ENCODE measurements at places on chromosomes 3 and 15.
A peak's percentile ranks its signal among the peaks of the same experiment; 100 is the strongest.

DNA sequence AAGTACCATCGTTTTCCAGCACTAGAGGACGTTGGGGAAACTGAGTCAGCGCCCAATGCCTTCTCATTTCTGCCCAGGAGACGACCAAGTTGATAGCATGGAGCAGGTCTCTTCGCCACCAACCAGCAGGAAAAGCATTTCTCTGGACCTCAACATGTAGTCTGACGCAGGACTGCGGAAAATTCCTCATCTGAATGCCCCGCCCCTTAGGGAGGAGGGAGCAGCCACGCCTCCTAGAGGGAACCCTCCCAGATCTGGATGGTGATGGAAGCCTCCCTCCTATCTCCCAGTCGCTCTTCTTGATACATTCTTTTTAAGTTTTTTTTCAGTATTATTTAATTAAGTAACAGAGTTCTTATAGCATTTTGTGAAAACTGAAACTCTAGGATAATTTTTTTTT, 17.4 kb upstream of the MINDY4B start:
- DNase-seq, result no peak

GRCh38 chr3:115627180-115628074, 4.1 kb downstream of the GAP43 start:
- peak; percentile 36 for DNase-seq

- DNase-seq, result no peak
These were observed 123.3 kb upstream of the NANOGP8 start for GRCh38 chr15:35208353-35208752.

DNA sequence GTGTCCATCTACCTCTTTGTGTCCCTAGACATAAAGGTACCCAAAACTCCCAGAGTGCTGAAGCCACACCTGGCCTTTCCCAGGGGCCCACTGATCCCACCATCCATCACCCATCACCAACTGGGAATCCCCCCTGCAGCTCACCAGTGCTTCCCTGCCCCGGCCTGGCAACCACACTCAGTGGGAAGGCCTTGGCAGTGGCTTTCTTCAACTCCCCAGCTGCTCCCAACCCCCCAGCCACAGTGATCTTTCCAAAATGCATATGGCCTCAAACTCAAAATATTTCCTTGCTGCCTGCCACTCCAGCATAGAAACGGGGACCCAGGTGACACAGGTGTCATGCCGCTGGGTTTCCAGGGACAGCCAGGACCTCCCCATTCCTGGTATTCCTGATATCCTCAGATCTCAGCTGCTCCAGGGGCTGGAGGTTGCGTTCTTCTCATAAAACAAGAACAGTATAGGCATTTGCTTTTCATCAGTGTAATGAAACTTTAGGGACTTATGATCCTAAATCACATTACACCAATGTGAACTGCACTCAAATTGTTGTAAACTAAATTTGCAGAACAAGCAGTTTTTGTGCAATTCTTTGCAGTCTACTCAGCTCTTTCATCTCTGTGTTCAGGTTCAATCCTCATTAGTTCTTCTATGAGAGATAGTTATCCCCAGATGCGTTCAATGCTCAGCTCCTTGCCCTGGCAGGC, 1.3 kb downstream of the OCA2 start:
- no peak for DNase-seq

DNA sequence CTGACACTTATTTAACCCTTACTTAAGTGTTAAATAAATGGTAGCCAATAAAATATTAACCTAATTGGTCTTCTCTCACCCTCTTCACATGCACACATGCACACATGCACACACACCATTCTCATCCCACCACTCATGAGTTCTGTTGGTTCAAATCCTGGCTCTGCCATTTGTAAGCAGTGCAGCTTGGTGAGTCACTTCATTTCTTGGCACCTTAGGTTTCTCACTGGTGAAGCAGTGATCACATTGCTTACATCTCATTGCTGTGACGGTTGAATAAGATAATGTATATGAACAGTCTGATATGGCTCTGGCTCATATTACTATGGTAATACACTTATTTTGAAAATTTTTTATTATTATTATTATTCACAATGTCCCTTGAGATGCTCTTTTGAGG, 33.8 kb downstream of the RIOX2 start:
- DNase-seq, result no peak

GRCh38 chr15:86691091-86691663, 611.5 kb downstream of the AGBL1 start:
- no peak for DNase-seq

- no peak for DNase-seq
These were observed 26.5 kb upstream of the AQP9 start for GRCh38 chr15:58111718-58112104.

- DNase-seq, result no peak
These were observed 30.3 kb downstream of the SYNM start for GRCh38 chr15:99135194-99135593.

DNA sequence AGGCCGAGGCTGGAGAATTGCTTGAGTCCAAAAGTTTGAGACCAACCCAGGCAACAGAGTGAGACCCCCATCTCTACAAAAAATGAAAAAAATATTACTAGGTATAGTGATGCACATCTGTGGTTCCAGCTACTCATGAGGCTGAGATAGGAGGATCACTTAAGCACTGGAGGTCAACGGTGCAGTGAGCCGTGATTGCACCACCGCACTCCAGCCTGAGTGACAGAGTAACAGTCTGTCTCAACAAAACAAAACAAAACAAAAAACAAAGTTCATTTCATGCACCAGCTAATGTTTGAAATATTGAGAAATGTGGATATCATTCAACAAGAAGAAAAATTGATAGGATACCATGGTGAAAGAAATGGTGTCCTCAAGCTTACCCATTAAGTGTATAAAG, 450.5 kb upstream of the TPRG1 start:
- no peak for DNase-seq

GRCh38 chr15:83892498-83892897, 238.6 kb downstream of the ADAMTSL3 start:
- DNase-seq, result no peak

DNA sequence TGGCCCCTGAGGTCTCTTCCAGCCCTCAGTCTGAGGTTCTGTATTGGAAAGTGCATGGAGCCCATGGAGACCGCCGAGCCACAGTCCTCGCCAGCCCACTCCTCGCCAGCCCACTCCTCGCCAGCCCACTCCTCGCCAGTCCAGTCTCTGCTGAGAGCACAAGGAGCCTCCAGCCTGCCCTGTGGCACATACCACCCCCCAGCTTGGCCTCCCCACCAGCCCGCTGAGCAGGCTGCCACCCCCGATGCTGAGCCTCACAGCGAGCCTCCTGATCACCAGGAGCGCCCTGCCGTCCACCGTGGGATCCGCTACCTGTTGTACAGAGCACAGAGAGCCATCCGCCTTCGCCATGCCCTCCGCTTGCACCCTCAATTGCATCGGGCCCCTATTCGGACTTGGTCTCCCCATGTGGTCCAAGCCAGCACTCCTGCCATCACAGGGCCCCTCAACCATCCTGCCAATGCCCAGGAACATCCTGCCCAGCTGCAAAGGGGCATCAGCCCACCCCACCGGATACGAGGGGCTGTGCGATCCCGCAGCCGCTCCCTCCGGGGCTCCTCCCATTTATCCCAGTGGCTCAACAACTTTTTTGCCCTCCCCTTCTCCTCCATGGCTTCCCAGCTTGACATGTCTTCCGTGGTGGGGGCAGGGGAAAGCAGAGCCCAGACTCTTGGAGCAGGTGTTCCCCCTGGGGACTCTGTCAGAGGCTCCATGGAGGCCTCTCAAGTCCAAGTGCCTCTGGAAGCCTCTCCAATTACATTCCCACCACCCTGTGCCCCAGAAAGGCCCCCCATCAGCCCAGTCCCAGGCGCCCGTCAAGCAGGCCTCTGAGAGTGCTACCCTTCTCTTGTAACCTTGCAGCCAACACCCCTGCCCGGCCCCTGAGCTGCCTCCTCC, 40.9 kb downstream of the PML start:
- no peak for DNase-seq

DNA sequence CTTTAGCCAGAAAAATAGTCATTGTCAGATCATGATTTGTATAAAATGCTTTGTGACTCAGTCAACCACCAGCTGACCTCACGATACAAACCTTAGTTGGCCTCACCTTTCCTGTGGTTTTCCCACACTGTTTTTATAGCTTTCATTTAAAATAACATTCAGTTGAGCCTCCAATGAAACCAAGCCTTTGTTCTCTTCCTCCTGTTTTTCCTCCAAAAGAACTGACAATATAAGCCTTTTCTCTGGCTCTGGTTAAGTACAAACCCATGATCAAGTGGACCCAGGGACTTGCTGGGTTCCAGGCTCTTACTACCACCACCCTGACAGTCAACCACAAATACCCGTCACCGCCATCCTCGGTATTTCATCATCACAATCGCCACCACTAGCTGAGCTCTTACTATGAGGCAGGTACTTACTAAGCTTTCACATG, 81.7 kb downstream of the TAMM41 start:
- DNase-seq, result no peak

GRCh38 chr15:51126842-51127241, 32.1 kb upstream of the TNFAIP8L3 start:
- DNase-seq, result no peak

DNA sequence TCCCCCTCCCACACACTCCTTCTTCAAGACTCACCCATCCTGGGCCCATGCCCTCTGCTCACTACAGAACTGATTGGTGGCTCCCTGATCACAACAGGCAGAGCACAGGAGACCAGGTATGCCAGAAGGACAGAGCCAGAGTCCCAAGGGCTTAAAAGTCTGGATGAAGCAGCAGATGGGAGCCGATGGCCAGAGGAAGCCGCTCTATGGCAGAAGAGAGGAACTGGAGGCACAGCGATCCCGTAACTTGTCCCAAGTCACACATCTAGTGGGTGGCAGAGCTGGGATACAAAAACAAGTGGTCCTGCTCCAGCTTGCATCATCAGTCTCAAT, 20.7 kb downstream of the ITGA11 start:
- no peak for DNase-seq

- no peak for DNase-seq
These were observed 3.7 kb upstream of the KNG1 start for GRCh38 chr3:186713499-186713898.

GRCh38 chr3:124221422-124221821, 229.5 kb upstream of the ROPN1 start:
- no peak for DNase-seq

DNA sequence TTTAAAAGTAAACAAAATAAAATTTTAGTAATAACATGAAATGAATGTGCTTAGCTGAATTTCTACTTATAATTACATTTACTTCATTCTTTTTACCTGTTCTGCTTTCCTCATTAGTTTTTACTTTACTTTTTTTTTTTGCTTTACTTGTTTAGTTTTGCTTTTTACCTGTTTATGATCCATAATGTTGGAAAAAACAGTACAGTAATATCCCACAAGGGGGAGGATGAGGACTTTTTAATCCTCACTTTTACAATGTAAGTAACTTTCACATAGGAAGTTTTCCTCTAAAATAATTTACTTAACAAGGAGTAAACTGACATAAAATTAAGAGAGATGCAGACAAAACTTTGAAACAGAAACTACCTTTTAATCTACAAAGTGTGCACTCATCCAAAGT, 268.7 kb downstream of the TBC1D5 start:
- no peak for DNase-seq

DNA sequence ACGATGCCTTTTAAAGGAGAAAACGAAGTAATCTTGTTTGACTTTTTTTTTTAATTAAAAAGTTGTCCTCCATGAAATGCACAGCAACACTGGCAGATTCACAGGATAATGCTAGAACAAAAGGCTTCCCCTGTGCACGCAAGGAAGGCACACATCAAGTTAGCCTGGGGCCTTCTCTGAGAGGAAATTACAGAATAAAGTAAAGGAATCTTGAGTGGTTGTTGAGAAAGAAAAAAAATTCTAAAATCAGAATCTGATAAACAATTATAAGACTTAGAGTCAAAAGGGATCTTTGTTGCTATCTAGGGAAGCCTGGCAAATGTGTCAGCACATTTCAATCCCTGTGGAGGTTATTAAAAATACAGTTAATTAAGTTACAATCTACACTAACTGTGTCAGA, 946.0 kb downstream of the IGSF11 start:
- DNase-seq, result no peak

- no peak for DNase-seq
These were observed 20.4 kb upstream of the AP4E1 start for GRCh38 chr15:50888054-50888453.

GRCh38 chr3:147410526-147411237, 1.5 kb downstream of the ZIC1 start:
- DNase-seq, result no peak

GRCh38 chr3:1600206-1600605, 498.5 kb upstream of the CNTN4 start:
- DNase-seq, result no peak

DNA sequence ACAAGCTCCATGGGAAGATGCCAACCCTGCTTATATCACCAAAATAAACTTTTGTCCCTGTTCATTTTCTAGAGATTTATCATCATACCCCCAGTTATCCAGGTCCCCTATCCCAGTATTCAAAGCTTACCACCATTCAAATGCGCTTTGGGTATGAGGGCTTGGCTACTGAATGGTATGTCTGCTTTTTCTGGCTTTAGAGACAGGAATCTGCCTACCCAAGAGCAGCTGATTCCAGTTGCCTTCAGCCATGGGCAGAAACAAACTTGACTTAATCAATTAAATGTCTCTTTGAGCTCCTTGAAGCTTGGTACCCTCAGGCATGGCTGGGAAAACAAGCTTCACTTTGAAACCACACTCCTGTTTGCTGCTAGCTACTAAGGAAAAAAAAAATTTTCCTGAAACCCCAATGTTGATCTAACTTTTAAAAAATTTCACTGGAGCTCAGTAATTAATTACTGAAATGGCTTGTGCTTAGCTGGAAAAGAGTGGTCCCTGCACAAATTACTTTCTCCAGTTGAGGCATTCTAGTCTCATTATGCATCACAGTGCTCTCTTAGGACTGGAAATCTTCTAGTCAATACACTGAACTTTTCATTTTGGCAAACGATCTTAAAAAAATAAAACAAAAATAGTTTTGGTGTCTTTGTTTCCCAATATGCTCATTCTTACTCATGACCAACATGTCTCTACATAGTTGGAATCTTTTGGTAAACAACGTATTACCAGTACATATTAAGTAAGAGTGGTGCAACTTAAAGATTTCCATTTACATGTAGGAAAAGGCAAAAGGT, 242.8 kb downstream of the DTWD1 start:
- DNase-seq, result no peak

DNA sequence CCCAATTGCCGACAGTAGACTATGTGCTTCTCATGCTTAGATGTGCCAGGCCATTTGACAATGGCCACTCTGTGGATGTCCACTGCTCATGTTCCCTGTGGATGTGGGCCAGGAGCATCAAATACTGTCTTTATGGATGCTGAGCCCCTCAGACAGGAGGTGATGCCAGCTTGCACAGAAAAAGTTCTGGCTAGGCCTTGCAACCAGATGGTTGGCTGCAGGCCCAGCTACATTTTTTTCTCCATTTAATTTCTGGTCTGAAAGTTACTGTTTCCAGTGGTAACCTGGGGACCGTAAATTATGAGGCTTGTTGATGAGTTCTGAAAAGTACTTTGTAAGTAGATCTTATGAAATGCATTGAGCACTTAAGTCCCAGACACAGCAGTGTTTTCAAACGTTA, 228.5 kb downstream of the CHL1 start:
- DNase-seq, result no peak

- no peak for DNase-seq
These were observed 121.6 kb downstream of the EEFSEC start for GRCh38 chr3:128274837-128275236.
